GM23248 (cell line): ENCODE measurements at places on chromosomes 11 and 22.

DNA sequence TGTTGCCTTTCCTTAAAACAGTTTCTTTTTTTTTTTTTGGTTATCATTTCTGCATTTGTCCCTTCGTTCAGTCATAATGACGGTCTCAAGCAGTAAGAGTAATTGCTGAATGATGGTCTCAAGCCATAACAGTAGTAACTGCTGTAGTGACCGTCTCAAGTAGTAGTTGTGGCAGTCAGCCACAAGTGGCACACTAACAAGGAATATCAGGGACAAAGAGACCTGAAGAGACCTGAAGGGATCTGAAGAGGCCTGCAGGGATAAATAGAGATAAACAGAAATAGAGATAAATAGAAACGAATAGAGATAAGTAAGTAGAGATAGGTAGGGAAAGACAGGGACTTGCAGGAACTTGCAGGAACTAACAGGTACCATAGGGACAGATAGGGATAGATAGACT is 42.7 kb upstream of the MRGPRX1 start:
- no peak for DNase-seq

GRCh38 chr11:80122211-80122610 is 681.4 kb upstream of the TENM4 start:
- DNase-seq, result no peak

DNA sequence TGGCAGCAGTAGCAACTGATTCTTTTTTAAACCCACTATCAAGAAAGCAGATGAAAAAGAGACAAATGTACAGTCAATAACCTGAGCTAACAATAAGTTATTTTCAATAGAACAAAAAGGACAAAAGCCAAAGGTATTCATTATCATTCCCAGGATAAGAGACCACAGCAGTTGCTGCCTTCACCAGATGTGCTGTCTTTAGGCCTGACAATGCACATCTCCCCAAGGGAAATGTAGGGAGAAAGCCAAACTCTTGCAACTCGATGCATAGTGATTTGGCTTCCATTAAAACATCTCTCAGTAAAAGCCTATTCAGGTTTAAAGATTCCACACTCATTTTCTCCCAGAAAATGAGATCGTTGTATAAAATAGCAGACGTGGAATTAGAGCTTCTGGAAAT is 210.7 kb downstream of the METTL15 start:
- DNase-seq, result no peak

- DNase-seq, result no peak
Measured at GRCh38 chr22:32684148-32684821, 117.2 kb upstream of the TIMP3 start.

DNA sequence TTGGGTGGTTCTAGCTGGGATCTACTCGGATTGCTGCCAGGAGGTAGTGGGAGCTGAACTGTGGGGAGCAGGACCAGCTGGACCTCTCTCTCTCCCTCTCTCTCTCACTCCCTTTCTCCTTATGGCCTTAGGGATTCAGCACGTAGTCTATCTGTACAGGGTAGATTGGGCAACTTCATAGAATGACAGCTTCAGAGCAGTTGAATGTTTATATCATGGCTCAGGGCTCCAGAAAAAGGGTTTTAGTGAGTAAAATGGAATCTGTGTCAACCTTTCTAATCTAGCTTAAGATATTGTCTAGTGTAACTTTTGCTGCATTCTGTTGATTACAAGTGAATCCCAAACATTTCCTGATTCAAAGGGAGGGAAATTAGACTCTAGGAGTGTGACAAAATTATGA is 127.7 kb upstream of the PDGFD start:
- DNase-seq, result no peak

DNA sequence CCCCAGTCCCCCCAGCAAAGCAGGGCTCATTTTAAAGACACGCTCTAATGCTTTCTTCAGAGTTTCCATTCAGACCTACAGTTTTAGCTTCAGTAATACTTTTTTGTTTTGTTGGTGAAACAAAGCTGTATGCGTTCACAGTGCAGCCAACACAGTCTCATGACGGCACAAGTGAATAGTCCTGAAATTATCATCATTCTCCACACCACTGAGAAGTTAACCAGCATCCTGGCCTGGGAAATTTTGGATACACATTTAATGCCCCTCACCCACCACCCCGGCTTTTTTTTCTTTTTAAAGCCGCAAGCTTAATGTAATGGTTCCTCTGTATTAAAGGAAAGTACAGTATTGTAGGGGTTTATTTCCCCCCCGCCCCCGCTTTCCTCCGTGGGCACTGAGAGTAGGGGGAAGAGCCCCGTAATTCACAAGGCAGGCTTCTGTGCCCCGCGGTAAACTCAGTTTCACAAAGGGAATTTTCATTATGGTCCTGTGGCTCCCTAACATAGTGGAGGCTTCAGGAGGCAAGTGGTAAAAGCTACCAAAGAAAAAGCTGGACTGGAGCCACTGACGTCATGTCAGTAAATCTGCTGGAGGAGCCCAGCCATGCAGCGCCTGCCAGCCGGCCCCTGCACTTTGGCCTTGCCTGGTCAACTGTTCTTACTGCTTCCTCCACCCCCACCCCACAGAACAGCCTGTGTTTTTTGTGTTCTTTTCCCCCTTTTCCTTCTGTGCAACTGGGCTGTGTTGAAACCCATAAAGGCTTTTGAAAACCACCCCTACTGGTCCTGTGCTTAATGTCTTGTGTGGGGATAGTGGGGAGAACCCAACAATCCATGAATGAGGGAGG is 18.2 kb downstream of the TEAD1 start:
- peak; percentile 92 for DNase-seq

DNA sequence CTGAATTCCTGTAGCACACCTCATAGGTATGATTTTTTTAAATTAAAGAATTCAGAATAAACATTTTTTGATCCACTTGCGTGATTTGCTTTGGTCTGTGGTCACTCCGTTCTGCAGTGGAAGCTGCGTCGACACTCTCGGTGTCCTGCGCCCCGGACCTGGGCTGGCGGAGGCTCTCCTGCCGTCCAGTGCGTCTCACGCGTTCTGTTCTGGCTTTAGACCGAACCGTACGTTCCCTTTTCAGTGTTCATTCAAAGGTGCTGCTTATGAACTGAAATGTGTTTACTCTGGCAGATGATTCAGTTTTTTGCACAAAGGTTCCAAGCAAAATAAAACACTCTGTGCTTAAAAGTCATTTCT is 38.2 kb downstream of the CTTN start:
- DNase-seq, result no peak

- no peak for DNase-seq
Measured at GRCh38 chr11:34337016-34337415, 20.8 kb downstream of the ABTB2 start.

- DNase-seq, result peak; percentile 51
Measured at GRCh38 chr22:44309647-44310046, 3.1 kb downstream of the SHISAL1 start.
